Stimulated activated CD4-positive, alpha-beta T cell treated with anti-CD3 and anti-CD28 coated beads, Interleukin-15, amount 100 ng/mL, for 1 hour (primary cell): ENCODE measurements at places on chromosomes 3 and 15.

DNA sequence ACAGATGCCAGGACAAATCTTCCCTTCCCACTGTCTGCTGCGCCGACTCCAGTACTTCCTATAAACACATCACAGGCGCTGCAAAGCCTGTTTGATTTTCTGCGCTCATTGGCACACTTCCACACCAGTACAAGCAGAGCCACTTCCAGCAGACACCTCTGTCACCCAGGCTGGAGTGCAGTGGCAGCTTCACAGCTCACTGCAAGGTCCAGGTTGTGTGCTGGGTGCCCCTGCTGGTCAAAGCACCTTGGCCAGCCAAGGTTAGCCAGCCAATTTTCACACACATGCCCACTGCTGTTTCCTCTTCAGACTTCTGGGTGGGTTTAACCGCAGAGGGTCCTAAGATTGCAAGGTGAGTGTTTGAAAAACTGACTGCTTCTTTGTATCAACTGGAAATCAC, 4.9 kb downstream of the CHDH start:
- no peak for DNase-seq

DNA sequence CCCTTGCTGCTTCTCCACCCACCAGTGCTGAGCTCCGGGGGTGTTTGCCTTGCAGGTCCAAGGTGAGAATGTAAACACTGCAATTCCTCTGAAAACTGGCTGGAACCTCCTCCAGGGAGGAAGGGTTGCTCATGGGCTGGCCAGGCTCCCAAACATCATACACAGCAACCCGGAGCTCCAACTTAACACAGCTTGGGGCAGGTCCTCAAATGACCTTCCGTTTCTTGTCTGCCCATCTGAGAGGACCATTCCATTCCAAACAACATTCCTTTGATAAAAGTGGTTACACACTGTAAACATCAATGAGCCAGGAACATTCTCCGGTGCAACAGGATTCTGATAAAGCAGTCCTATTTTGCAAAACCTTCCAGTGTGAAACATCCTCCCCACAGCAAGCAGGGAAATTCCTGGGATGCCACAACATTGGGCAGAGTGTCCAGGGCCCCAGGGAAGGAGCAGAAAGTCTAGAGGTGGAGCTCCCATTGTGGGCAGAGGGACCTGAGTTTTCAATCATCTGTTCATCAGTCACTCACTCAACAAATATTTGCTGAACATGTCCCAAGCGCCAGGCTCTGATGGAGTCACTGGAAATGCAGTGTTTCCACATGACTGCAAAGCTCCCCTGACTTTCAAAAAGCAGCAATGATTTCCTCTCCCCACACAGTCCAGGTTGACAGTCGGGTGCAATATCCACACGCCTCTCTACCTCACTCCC, 7.3 kb upstream of the HEG1 start:
- DNase-seq = no peak

GRCh38 chr15:76185716-76186115, 125.6 kb downstream of the ETFA start:
- DNase-seq = no peak

DNA sequence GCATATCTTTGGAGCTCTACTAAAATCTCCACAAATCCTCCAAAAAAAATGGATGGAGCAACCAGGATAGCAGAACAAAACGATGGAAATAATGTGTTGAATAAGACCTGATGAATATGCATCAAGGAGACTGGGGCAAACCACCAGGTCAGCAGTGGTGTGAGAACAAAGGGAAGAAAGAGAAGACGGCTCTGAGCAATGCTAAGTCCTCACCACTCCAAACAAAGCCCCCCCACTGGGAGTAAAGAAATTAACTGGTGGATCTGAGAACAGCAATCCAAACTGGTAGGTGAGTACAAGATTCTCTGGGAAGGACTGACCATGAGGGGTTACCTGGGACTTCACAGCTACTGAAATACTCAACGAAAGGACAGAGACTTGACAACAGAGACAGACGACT, 977.3 kb downstream of the TBL1XR1 start:
- no peak for DNase-seq

DNA sequence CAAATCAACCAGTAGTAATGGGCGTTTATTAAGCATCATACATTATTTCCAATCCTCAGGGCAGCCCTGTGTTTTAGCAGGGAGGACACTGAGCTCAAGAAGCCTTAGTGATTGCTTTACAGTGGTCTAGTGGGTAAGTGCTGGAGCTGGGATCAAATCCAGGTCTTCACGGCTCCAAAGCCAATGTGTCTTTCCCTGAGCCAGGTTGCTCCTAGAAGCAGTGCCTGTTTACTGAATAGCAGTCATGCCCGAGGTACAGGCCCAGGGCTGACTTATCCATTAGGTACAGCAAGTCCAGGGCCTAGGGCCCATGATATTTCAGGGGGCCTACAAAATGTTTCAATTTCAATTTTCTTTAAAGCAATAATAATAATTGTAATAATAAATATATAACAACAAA, 9.6 kb upstream of the SMAD6 start:
- no peak for DNase-seq

DNA sequence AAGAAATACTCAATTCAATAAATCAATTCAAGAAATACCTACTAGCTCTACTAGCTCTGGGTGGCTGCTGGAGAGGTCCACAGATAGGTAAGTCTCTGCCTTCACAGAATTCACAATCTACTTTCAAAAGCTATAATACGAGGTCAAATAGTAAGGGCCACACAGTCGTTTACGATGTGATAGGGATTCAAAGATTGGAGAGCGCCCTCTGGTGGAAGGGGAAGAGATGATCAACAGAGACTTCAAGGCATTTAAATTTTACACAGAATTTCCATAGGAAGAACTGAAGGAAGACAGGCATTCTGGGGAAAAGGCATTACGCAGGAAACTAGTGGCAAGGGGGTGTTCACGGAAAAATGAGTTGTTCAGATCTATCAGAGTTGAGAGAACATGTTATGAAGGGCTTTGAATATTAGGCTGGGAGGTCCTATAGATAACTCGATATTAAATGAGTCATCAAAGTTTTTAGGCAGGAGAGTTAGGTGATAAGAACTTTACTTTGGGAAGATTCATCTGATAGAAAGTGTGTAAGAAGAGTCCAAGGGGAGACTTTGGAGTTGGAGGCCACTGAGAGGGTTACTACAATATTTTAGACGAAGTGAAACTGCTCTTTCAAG, 128.8 kb downstream of the FRMD5 start:
- peak; percentile 8 for DNase-seq

GRCh38 chr15:95295363-95295762, 1035.1 kb upstream of the NR2F2 start:
- DNase-seq = no peak

GRCh38 chr3:18409266-18409665, 15.9 kb downstream of the SATB1 start:
- DNase-seq = no peak

GRCh38 chr3:10357592-10358308, 36.8 kb upstream of the SEC13 start:
- DNase-seq = no peak

DNA sequence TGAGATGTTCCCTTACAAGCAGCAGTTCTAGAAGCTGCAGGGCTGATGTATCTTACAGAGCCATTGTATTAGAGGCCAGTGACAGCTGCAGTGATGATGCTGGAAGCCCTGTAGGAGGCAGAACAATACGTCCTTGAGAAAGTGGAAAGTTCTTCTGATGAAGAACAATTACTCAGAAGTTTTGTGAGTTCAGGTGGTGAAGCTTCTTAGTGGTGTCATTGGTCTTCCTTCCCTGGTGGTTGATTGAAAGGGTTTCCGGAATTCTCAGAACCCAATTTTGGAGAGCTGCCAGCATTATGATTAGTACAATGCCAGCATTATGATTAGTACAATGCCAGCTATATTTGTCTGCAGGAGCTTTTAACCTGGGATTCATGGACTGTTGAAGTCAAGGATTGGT, 356.4 kb downstream of the MFSD1 start:
- DNase-seq = no peak

DNA sequence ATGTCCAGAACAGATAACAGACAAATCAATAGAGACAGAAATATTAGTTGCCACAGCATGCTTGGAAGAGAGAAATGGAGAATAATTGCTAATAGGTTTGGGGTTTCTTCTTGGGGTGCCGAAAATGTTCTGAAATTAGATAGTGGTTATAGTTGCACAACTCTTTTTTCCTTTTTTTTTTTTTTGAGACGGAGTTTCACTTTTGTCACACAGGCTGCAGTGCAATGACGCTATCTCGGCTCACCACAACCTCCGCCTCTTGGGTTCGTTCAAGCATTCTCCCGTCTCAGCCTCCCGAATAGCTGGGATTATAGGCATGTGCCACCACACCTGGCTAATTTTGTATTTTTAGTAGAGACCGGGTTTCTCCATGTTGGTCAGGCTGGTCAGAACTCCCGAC, 163.3 kb downstream of the PLCH1 start:
- DNase-seq = no peak

DNA sequence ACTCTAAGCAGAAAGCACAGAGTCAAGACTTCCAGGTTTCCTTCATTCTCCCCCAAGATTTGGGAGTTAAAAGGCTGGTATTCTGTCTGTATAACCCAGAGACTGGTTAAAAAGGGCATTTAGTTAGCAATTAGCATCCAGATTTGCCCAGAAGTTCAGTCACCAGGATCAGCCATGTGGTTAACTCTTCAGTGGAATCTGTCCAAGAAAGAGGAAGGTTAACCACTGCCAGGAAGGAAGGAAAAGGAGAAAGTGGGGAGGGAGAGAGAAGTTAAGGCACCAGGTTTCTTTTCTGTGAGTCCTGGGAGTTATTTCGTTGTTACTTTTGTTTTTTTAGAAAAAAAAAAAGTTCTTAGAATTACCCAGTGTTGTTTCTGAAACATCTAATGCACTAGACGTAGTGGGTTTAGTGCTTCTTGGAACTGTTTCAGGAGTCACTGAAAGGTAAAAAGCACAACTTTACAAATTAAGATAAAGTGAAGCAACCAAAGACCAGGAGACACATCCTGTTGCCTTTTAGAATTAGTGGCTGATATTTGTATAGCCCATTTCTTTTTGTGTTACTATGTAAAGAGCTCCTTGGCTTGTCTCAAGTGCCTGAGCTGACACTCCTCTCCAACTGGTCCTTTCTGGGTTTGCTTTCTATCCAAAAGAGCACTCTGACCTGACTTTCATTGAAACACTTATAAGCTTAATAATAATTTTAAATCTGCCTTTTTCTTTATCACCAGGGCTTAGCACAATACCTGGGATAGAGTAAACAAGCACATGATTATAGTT, 128.6 kb downstream of the ABI3BP start:
- DNase-seq = no peak

DNA sequence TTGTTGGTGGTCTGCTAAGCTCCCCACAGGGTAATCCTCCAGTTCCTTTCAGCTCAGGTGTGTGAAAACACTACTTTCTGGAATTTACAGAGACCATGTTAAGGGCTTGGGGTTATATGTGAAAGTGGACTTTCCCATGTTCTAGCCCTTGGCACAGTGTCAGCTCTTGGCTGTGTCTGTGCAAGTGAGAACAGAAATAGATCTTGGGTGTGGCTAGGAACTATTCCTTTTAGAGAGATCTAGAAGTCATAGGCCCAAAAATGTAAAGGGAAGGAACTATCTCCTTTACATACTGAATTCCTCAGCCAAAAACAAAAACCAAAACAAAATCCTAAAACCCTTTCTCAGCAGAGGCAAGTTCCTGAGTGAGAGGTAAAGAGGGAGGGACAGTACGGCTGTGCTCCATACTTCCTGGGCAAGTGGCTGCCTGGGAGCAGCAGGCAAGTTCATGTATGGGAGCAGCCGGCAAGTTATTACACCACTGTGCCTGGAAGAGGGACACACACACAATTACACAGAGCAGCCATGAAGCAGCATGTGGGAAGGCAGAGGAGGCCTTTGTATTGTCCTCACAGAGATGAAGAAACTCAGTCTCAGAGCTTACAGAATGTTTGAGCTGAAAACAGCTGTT, 19.9 kb upstream of the C3orf62 start:
- no peak for DNase-seq

DNA sequence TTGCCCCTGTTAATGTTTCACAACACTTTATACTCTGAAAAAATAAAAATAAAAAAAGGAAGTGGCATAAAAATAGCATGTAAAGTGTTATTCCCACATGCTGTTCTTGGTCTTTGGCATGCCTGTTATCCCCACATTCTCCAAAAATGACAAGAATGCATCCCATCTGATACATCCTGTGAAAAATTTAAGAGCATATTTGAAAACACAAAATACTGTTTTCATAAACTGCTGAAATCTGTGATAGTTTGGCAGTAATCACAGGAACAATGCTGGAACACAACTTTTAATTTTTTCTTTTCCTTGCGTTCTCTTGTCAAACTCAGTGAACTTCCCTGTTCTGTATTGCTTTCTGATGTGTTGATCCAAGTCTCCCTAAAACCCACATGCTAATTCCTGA, 288.8 kb downstream of the ROBO2 start:
- DNase-seq = no peak

GRCh38 chr15:64163659-64164362, 989 bp upstream of the PPIB start:
- DNase-seq = no peak

- no peak for DNase-seq
These were observed 21.3 kb downstream of the VGLL3 start for GRCh38 chr3:86969500-86970189.

DNA sequence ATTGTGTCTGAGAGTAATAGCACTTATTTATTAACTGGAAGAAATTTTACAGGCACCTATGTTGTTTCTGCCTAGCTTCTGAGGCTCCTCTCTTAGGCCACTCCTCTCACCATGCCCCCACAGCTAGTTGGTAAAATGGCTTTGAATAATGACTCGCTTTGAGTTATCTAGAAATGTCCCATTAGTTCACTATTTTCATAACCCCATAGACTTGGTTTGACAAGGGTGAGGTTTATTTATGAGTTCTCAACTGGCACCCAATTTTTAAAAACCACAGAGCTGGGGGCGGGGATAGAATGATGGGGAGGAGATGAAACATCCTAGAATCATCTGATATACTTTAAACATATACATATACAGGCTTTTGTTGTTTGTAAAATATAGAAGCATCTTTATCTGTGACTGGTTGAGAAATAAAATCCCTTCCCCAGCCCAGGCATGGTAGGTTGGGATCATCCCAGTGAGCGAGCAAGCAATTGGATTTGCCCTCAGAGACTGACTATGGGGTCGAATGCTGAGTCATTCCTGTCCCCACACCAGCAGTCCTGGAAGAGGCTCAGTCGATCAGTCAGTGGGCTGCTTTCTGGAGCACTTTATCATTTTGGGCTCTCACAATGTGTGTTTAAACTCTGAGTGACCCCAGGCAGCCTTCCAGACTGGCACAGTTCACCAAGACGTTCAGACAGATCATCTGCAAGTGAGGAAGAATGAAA, 60.2 kb upstream of the TSEN2 start:
- DNase-seq = no peak

DNA sequence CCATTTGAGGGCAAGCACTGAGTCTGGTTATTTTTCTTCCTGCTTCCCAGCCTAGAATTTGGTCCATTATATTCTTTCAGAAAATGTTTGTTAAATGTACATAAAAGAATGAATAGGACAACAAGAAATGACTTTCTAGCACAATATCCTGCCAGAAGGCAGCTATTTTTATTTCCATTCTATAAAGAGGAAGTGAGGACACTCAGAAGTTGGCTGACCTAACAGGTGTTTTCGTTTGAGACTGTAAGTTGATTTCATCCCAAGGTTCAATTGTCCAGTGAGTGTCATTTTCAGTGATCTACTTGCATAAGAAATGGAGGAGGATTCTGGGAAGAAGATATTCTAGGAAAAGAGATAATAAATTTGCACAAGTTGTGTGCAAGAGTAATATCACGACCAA, 191.9 kb upstream of the POU1F1 start:
- DNase-seq = no peak

- DNase-seq = no peak
These were observed 18.8 kb downstream of the PLA2G4F start for GRCh38 chr15:42137461-42138261.

- no peak for DNase-seq
These were observed 660.8 kb upstream of the SGO1 start for GRCh38 chr3:20846832-20847231.
